Jurkat, Clone E6-1 (cell line): ENCODE measurements at places on chromosomes 1 and 21.

- no peak for DNase-seq
Measured at GRCh38 chr1:109392788-109393616, 4.7 kb downstream of the SORT1 start.

DNA sequence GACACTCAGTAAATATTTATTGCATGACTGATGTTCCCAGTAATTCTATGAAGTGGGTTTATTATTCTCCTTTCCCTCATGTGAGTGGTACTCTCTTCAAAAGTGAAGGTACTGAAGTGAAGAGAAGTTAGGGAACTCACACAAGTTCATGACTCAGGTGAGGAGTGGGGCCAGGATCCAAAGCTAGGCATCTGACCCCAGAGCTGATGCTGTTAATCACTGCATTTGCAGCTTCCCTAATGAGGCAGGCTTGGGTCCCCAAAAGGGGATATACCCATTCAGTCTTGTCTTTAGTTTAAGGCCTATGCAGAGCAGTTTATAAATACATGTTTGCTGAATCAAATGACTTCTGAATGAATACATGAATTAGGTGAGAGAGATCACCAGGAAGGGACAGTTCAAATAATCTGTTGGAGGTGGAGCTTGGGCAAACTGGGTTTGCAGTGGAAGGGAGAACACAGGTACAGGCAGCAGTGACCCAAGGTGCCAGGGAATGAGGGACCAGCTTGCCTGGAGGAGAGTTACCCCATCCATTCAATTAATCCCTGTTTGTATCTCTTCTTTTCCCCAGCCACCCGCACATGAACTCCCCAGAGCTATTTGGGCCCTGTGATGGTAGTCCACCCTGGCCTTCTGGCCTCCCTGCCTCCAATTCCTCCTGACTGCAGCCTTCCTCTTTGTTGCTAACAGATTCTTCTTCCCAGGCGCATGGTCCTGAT is 2.0 kb downstream of the CD58 start:
- no peak for DNase-seq

- no peak for DNase-seq
Measured at GRCh38 chr1:217889401-217889800, 258.3 kb downstream of the SPATA17 start.

DNA sequence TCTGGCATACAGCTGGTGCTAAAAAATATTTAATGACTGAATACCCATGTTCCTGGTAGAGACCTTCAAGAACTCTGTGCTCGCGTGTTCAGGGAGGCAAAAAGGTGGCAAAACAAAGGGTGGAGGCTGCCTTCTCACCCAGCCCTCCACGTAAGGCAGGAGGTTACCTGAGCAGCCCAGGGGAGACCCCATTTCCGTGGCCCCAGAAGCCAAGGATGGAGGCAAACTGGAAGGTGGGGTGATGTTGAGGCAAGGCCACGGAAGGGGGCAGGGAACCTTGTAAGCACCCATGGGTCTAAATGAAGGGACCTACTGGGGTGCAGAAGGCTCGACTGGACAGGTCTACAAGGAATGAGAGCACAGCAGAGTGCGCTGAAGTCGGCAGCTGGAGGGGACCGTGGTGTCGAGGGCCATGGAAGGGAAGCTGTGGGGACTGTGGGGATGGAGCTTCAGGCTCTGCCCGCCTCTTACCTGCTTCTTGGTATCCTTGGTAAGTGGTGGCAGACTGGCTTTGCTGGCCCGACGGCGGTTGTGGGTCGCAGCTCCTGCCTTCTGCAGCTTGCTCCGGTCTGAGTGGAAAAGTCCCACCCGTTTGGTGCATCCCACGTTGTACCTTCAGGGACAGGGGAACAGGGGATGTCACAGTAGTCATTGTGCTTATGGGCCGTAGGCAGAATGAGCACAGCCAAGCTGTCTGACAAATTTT is 8.9 kb upstream of the A3GALT2 start:
- no peak for DNase-seq

- DNase-seq, result no peak
Measured at GRCh38 chr1:21066356-21067012, 110.2 kb downstream of the EIF4G3 start.

- no peak for DNase-seq
Measured at GRCh38 chr1:116377541-116378529, 4.8 kb downstream of the ATP1A1 start.

DNA sequence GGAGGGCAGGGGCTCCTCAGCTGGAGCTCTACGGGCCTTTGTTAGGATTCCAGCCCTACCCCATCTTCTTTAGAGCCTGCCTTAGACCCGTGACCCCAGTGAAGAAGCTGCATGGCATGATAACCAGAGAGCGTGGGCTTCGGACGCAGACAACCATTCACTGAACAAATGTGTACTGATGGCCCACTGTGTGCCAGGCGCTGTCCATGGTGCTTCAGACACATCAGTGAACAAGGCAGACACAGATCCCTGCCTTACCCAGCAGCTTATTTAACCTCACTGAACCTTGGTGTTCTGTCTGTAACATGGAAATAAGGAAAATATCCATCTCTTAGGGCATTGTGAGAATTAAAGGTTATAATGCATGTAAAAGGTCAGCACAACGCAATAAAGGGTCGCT is 9.5 kb downstream of the CHIT1 start:
- DNase-seq, result no peak

DNA sequence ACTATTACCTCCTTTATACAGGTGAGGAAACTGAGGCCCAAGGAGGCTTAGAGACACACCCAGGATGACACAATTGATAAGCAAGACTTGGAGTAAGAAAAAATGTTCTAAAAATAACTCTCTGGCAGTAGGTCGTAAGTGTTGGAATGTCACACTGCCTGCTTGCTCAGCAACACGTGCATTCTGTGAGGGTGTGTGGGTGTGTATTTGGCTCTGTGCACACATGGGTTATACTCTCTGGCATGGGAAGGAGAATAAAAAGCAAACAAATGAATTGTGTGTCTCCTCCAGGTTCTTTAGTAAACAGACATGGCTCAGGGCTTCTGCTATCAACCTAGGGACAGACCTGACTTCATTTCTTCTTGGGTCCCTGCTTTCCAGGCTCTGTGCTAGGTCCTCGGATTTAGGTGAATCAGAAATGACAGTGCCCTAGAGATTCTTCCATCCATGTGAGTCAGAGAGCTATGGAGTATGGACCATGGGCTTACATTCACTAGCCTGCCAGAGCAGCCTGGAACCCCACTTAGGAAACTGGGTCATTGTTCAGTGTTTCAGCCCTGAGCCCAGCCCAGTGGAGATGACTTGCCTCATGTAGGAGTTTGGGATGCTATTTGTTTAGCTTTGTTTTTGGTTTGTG is 72.4 kb downstream of the ELAVL4 start:
- no peak for DNase-seq

DNA sequence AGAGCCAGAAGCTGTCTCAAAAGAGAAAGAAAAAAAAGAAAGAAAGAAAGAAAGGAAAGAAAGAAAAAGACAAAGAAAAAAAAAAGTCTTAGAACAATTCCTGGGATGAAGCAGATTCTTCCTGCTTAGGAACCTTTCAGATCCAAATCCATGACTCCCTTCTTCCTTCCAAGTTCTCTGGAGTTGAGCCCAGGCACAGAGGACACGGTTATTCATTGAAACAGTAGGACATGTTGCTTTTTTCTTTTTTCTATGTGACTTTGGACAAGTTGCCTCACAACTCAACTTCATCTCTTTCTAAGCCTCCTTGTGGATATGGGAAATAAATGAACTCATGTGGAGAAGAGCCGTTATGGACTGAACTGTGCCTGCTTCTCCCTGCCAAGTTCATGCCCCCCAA is 14.7 kb upstream of the TNFRSF8 start:
- no peak for DNase-seq

DNA sequence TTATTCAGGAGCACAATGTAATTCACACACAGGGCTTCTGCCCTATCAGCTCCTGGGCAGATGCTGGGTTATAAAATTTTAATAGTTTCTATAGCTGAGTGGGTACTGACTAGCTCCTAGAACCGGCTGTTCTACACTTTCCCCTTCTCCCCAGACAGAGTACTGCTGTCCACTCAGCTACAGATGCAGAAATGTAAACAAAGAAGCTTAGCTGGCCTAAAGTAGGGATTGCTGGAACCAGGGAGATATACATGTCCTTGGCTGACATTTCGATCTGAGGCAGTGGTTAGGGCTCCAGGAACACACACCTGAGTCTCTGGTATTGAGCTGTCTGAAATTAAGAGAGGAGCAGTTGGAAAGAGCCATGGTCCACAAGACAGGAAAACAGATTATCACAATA is 211.5 kb upstream of the USP24 start:
- no peak for DNase-seq

GRCh38 chr1:41954533-41954944 is 35.8 kb upstream of the HIVEP3 start:
- no peak for DNase-seq

DNA sequence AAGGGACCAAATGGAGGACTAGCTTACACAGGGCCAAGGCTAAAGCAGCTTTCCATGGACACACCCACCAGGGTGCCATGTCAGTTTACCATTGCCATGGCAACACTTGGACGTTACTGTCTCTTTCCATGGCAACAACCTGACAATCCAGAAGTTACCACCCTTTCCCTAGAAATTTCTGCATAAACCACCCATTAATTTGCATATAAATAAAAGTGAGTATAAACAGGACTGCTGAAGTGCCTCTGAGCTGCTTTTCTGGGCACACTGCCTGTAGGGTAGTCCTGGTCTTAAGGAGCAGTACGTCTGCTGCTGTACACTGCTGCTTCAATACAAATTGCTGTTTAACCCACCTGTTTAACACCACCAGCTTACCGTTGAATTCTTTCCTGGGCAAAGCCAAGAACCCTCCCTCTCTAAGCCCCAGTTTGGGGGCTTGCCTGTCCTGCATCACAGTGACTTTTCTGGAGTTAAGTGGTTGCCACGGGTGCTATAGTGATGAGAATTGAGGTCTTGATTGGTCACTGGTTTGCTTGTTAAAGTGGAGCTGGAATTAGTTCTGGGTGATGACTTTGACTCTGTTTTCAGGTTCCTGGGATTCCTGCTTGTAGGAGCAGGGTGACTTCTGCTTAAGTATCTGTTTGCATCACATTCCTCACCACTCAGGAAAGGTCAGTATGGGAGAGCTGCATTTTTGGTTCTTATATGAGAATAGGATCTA is 83.2 kb downstream of the CLDN17 start:
- no peak for DNase-seq

GRCh38 chr1:29395736-29396437 is 159.6 kb downstream of the PTPRU start:
- DNase-seq, result no peak

GRCh38 chr1:167270349-167271092 is 49.8 kb downstream of the POU2F1 start:
- DNase-seq, result no peak

- no peak for DNase-seq
Measured at GRCh38 chr1:95375174-95375573, 141.2 kb downstream of the RWDD3 start.

DNA sequence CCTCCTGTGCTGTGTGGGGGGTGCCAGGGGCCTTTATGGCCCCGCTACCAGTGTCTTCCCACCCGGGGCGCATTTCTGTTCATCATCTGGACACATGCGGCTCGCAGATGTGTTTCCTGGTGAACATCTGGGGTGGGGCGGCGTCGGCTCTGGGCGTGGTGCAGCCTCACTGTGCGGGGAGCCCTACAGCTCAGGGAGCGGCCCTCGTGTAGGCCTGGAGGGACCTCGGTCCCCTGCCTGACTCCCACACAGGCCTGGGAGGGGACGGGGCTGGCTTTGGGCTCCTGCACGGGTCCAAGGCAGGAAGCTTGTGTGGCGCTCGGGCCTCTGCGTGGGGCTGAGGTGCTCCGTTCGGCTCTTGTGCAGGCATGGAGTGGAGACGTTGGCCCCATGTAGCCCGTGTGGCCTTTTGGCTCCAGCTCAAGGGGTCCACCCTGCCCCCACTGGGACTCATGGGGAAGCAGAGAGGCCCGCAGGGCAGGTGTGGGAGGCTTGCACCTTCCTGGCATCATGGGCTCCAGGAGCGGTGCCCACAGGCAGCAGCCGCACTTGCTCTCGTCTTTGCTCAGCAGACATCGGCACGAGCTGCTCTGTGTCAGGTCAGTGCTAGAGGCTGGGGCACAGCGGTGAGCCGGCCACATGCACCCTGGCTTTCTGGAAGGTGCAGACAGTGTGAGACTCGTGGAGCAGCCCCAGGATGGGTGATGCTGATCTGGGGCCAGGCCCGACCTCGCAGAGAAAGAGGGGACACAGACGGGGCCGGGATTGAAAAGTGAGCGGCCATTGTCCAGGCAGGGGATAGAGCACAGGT is 90.1 kb upstream of the ACTRT2 start:
- DNase-seq, result no peak

- no peak for DNase-seq
Measured at GRCh38 chr1:162388615-162389014, 7.1 kb downstream of the C1orf226 start.

- no peak for DNase-seq
Measured at GRCh38 chr1:116207126-116207735, 96.0 kb downstream of the MAB21L3 start.

GRCh38 chr1:63790989-63791388 is 17.2 kb downstream of the ROR1 start:
- DNase-seq, result no peak

- no peak for DNase-seq
Measured at GRCh38 chr1:209537336-209538114, 46.0 kb upstream of the CAMK1G start.

DNA sequence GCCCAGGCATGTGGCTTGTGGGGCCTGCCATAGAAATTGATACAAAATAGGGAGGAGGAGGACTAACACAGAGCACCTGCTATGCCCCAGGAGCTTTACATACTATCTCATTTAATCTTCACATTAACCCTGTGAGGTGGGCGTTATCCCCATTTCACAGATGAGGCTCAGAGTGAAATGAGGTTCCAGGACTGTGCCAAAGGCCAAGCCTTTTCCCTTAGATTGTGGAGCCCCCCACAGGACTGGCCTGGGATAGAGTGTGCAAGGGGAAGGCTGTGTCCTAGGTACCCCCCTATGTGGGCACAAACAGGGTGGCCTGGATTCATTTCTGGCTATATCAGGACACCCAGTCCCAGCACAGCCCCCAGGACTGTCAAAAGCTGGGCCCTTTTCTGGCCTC is 2.2 kb upstream of the DDOST start:
- no peak for DNase-seq

DNA sequence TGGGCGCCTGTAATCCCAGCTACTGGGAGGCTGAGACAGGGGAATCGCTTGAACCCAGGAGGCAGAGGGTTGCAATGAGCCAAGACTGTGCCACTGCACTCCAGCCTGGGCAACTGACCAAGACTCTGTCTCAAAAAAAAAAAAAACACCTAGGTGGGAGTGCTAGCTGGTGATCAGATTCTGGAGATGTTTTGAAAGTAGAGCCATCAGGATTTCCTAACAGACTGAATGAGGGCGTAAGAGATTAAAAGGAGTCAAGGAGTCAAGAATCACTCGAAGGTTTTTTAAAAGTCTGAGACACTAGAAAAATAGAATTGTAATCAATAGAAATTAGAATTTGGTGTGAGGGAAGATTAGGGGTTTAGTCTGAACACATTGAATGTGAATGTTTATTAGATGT is 73.8 kb downstream of the HSF2BP start:
- DNase-seq, result no peak

GRCh38 chr21:41641821-41642701 is 124.8 kb downstream of the RIPK4 start:
- no peak for DNase-seq

- DNase-seq, result no peak
Measured at GRCh38 chr1:230107941-230108340, 40.9 kb downstream of the GALNT2 start.
